ENCODE measurements at places on chromosomes 7 and 10. TPM values are rescaled to one million over a fixed set of nuclear protein-coding genes. Genes with fewer than 3 reads are reported as not detected.
A peak's percentile ranks its signal among the peaks of the same experiment; 100 is the strongest.

The CPEB3 gene
- 2.4 TPM for total RNA-seq

- DNase-seq: no peak
Observed at GRCh38 chr10:132164761-132165278, 21.9 kb upstream of the DPYSL4 start.

GRCh38 chr10:8502573-8502972 lies 448.1 kb downstream of the GATA3 start:
- DNase-seq: no peak

GRCh38 chr7:28142650-28143049 lies 37.9 kb downstream of the JAZF1 start:
- DNase-seq: no peak

DNA sequence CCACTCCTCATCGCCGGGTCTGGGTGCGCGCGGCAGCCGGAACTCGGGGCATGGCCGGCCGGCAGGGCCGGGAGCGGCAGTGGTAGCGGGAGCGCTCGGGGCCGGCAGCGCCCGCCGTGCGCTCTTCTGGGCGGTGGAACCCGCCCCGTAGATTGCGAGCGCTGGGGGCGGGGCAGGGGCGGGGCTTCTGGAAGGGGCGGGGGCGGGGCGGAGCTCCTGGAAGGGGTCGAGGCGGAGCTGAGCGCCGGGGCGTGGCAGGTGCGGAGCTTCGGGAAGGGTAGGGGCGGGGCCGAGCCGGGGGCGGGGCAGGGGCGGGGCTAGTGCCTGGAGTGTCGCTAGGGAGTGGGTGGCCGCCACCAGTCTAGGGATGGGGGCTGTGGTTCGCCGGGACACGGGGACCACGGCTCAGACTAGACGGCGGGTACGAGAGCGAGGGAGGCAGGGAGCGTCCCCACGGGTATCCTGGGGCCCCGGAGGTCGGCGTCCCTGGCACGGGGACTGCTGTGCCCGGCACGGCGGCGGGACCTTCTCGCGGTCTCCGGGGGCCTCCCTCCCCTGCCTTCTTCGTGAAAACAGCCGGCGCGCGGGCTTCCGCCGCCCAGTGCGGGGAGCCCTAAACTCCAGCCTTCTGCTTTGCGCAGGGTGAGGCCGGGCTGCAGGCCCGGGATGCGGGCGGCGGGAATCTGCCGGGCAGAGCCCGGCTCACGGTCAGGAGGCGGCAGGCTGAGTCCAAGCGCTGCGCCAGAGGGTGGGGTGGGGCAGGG lies at the start of gene STK32C:
Gene STK32C (minus strand): TSS at position 128 of the 764 bp plus-strand sequence. CDS start 117 bp downstream, at position 11.
- peak; percentile 86 for DNase-seq

GRCh38 chr10:3231951-3232730 lies 59.6 kb upstream of the PITRM1 start:
- no peak for DNase-seq

GRCh38 chr10:101766753-101767599 lies 8.9 kb downstream of the FGF8 start:
- no peak for DNase-seq

All from WTC11 (cell line).